Lung microvascular endothelial cell (primary cell): ENCODE measurements at places on chromosomes 13 and 19. TPM values are rescaled to one million over a fixed set of nuclear protein-coding genes. Genes with fewer than 3 reads are reported as not detected.

DNA sequence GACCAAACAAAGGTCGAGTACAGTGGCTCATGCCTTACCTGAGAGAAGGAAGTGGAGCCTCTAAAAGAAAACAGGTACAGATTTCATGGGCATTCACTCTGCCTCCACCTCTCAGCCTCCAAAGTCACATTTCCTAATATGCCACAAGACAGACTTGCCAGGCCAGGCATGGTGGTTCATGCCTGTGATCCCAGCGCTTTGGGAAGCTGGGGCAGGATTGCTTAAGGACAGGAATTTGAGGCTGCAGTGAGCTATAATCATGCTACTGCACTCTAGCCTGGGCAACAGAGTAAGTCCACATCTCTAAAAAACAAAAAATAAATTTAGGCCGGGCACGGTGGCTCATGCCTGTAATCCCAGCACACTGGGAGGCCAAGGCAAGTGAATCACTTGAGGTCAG is 10.9 kb upstream of the DNMT1 start:
- DNase-seq: no peak

DNA sequence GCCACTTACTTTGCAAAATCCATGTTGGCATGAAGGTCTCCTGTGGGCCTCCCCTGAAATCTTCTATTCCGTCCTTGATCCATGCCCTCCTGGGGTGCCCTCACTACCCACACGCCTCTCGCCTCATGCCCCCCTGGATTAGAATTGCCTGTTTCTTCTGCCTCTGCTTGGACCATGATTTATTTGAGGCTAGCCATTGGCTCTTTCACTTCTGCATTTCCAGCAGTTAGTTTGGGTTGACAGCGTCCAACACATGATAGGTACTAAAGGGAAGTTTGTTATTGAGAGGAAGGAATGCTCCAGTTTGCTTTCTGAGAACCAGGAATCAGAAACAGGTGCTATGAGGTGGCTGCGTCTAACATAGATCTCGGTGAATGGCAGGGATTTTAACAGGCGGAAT is 30.5 kb upstream of the TPTE2 start:
- no peak for DNase-seq

DNA sequence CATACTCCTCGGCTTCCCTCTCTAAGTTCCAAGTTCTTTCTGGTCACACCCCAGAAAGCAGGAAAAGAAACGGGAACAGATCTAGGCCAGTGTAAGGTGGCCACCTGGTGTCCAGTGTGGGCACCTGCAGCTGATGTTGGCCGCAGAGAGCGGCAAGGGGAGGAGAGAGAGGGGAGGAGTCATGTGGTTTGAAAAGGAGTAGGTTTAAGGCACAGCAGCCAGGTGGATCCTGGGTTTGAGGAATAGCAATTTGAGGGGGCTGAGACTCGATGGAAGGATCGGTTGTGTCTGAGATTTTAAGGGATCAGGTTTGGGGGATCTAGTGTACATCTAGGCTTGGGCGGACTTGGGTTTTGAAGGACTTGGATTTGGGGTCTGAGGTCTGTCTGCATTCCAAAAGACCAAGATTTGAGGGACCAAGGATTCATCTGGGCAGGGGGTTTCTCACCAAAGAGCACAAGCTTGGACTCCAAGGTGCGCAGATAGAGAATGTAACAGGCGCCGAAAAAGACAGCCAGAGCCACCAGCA is 1.2 kb downstream of the RABAC1 start:
- DNase-seq: peak; percentile 87

GRCh38 chr13:25977671-25978070 is 74.1 kb downstream of the SHISA2 start:
- no peak for DNase-seq

BRCA2 gene
- total RNA-seq: 1.2 and 3.3 TPM in 2 replicates
